ENCODE measurements at places on chromosomes 1 and 21.

DNA sequence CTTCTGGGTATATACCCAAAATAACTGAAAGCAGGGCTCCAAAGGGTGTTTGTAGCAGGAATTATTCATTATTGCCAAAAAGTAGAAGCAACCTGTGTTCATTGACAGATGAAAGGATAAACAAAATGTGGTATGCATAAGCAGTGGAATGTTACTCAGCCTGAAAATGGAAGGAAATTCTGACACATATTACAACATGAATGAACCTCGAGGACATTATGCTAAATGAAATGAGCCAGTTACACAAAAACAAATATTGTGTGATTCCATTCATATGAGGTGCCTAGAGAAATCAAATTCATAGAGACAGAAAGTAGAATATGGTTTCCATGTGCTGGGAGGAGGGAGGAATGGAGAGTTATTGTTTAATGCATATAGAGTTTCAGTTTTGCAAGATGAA lies 86.3 kb upstream of the ARTN start:
- DNase-seq: no peak

- no peak for DNase-seq
Observed at GRCh38 chr1:172286629-172287076, 133.8 kb upstream of the C1orf105 start.

GRCh38 chr21:37176716-37177115 lies 90.4 kb downstream of the VPS26C start:
- DNase-seq: no peak

GRCh38 chr1:54651608-54652007 lies 10.0 kb downstream of the MROH7 start:
- no peak for DNase-seq

- no peak for DNase-seq
Observed at GRCh38 chr1:77018761-77019160, 151.5 kb downstream of the ST6GALNAC5 start.

DNA sequence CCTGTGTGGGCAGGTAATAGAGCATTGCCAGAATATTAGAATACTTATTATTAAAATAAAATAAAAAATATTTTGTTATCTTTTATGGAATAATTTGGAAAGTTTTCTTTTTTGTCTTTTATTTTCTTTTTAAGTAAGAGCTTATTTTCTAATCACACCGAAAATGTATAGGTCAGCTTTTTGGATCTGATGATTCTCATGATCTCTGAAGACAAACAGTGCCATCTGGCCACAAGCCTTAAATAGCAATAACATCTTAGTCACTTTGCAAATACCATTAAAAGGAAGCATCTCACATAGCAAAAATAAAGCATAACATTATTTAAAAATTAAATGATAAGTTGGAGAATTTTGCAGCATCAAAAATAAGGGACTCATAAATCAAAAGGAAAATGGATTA lies 213.8 kb downstream of the PLA2G4A start:
- no peak for DNase-seq
